ENCODE measurements at places on chromosomes 7 and 10.

DNA sequence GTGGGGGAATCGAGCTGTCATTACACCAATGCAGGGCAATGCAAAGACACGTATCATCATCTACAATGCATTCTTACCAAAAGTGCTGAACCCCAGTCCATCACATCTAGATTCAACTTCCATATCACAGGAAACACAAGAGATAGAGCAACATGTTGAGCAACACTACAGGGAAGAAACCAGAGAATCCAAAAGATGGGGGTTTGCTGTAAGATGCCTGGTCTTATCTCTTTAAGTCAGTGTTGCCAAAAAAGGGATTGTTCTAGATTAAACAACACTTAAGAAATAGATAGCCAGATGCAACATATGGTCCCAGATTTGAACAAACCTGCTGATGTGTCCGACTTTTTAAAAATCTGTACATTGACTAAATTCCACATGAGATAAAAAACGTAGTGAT, 315.6 kb upstream of the IMMP2L start:
- no peak for DNase-seq

- no peak for DNase-seq
These were observed 264.7 kb upstream of the PPP2R2D start for GRCh38 chr10:131636116-131636515.

GRCh38 chr7:33671531-33672262, 233.6 kb upstream of the BMPER start:
- no peak for DNase-seq

- DNase-seq = no peak
These were observed 104.1 kb upstream of the PALS2 start for GRCh38 chr7:24469118-24469517.

- no peak for DNase-seq
These were observed 1.6 kb upstream of the TMEM120A start for GRCh38 chr7:75995996-75996395.

DNA sequence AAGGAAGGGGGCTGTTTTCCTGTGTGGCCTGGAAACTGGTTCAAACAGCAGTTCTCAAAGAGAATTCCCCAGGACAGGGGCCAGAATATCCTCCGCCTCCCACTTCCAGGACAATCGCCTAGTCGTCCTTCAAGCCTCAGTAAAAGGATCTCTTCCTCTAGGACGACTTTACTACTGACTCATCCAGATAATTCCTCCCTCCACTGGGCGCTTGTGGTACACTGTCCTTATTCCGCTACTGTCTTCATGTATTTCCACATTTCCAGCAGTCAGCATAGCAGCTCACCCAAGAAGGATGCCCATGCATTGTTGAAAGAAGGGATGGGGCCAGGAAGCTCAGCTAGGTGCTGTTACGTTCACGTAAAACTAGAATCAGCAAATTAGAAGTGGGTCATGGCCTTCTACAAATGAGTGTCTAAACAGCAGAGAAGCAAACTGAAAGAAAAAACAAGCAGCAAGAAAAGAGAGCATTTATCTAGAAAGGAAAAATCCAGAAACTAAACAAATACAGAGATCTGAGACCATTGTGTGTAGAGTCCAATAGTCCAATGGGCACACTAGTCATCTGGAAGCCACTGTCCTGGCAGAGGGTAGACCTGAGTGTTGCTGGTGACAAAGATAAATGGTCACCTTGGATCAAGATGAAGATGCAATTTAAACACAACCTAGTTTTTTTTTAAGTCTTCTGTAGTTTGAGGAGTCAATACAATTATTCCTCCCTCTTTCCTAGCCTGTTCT, 26.3 kb downstream of the CLRN3 start:
- no peak for DNase-seq

DNA sequence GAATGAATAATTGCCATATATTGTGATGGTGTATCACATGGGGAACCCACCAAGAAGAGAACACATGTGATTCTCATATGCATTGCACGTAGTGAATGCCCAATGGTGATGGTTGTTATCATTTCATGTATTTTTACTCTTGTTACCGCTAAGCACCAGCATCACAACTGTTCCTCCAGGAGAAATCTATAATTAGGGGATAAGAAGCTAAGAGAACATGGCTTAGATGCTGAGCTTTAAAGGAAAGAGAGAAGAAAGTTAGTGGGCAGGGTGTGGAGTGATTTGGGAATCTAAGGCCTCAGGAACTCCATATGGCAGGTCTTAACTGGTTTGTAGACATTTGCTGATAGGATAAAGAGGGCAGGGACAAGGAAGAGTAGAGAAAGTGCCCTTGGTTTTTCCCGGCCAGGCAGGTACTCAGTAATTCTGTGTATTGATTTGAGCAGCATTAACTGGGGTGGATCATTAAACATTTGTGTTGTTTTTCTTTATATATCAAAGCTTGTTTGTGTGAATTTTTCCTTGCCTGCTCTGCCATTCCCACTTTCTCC, 145.9 kb downstream of the LRRC4 start:
- no peak for DNase-seq

DNA sequence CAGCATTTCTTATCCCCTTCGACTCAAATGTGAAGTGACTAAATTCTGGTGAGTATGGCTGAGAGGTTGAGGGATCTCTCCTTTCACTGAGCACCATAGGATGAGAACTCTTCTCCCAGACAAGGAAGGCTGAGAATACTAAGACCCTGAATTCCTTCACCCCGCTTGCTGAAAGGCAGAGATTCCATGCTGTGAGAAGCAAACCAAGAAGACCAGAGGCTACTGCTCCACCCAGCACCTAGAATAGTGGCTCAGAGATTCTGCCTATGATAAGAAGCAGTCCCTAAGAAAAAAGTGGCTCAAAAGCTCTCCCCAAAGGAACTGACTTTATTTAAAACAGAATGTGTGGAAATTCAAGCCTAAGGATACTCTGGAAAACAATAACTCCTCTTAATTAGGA, 26.7 kb upstream of the WNT2 start:
- no peak for DNase-seq

GRCh38 chr7:155032978-155033377, 30.1 kb upstream of the PAXIP1 start:
- no peak for DNase-seq

Measured in activated CD4-positive, alpha-beta T cell treated with anti-CD3 and anti-CD28 coated beads, Interleukin-10, Interleukin-2, amounts not matched to agents 100 ng/mL and 50 ng/mL, durations not matched to agents 16 hours and 8 hours (primary cell).